Sigmoid colon (tissue), 7 donors: ENCODE measurements at places on chromosomes 4 and X.

DNA sequence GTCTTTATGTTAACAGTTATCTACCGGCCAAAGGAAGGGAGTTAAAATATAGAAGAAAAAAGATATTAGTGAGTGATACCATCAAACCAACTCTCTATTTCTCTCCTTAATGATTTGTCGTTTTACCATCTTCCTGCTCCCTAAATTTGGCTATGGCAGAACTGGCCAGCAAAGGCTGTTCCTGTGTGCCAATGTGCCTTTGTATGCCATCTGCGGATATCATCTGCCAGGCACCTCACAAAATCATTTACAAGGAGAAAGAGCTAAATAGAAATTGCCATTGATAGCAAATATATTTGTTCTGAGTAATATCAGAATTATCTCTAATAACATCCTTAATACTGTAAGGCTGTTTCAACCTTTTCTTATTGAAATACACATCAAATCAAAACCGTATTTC, 22.4 kb downstream of the GPM6A start:
- no peak for DNase-seq

GRCh38 chr4:38453253-38453881, 210.6 kb upstream of the KLF3 start:
- DNase-seq = no peak

GRCh38 chrX:7926914-7927258, 327 bp downstream of the PNPLA4 start:
- no peak for DNase-seq

DNA sequence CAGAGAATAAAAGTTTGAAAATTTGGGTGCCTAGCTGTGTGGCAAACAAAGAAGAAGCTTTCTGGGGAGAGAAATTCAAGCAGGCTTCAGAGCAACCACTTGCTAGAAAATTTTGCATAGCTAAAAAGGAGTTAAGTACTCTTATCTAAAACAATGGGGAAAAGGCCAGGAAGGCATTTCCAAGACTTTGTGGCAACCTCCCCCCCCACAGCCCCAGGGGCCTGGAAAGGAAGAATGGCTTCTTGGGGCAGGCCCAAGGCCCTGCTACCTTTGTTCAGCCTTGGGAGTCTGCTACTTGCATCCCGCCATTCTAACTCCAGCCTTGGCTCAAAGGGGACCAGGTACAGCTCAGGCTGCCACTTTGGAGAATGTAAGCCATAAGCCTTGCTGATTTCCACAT, 102.2 kb downstream of the PTCHD1 start:
- no peak for DNase-seq

- DNase-seq = no peak
Observed at GRCh38 chr4:153619811-153620210, 64.3 kb upstream of the TLR2 start.

- no peak for DNase-seq
Observed at GRCh38 chr4:163395055-163395454, 51.4 kb downstream of the NPY5R start.
